PC-9 (cell line): ENCODE measurements at places on chromosomes 7 and 10. TPM values are rescaled to one million over a fixed set of nuclear protein-coding genes. Genes with fewer than 3 reads are reported as not detected.

The NAPEPLD gene
- total RNA-seq = 22.6 TPM in 2 replicates

The FXYD4 gene
- not detected in 2 replicates for total RNA-seq

- DNase-seq = no peak
Observed at GRCh38 chr7:146002431-146003078, 114.0 kb upstream of the CNTNAP2 start.

DNA sequence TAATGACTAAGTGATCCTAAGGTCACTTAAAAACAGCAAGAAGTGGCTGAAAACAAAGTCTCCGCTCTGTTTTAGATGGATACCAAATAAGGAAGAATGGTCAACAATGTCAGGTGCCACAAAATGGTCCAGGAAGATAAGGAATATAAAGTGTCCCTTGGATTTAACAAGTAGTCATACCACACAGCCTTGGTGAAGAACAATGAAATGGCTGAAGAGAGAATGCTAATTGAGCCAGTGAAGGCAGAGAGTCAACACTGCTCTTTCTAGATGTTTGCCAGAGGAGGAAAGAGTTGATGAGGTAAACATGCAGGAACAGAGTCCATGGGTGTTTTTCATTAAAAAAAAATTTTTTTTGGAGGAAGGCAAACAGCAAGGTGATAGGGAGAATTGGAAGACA is 2.1 kb upstream of the CASD1 start:
- DNase-seq = no peak

DNA sequence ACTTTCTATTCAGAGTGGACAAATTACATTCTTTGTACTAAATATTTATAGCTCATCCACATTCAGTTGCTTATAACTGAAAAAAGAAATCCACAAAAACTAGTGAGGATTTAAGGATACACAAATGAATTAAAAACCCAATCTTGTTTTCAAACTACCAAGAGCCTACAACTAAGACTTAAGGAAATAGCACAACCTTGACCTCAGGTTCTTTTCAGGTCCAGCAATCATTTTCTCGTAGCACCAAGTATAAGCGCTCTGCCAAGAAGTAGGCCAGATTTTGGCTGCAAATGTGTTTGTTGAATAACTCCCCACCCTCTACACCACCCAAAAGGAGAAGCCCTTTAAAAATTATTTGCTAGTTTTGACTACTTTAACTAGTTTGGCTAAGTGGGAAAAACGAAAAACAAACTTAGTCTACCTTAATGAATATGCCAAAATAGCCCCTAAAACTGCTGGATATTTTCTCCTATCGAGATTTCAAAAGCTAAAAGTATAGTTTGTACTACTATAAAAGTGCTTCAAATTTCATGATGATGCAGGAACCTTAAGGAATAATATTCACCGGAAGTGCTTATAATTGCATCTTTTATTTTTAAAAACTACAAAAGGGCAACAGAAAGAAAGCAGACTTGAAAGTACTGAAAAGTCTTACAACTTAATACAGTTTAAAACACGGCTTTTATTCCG is 2.7 kb upstream of the KMT2E start:
- DNase-seq = no peak
